ENCODE measurements at places on chromosomes 3 and 15. TPM values are rescaled to one million over a fixed set of nuclear protein-coding genes. Genes with fewer than 3 reads are reported as not detected.

DNA sequence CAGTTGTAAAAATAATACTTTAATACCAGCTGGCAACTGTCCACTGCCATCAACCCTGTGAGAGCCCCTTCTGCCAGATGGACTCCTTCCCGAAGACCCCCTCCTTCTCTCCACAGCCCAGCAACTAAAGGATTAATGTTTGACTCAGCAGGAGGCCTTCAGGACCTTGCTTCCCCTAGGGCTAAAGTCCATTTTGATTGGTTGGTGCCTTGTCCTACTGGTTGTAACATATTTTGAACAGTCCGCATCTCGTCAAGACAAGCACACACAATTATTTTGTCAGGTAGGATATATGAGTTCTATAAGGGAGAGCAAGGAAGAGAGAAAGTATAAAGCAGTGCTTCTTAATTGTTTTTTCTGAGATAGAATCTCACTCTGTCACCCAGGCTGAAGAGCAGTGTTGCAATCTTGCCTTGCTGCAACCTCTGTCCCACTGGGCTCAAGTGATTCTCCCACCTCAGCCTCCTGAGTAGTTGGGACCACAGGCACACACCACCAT, 18.6 kb downstream of the ACOX2 start:
- H3K27ac ChIP-seq = no peak overlapping the region
- H3K36me3 ChIP-seq = no peaks in the 10 kb centered on the region
- no peak overlapping the region for H3K4me3 ChIP-seq
- peak; percentile 61 for DNase-seq
- H3K4me1 ChIP-seq = peaks cover 5% of the 10 kb centered on the region

DNA sequence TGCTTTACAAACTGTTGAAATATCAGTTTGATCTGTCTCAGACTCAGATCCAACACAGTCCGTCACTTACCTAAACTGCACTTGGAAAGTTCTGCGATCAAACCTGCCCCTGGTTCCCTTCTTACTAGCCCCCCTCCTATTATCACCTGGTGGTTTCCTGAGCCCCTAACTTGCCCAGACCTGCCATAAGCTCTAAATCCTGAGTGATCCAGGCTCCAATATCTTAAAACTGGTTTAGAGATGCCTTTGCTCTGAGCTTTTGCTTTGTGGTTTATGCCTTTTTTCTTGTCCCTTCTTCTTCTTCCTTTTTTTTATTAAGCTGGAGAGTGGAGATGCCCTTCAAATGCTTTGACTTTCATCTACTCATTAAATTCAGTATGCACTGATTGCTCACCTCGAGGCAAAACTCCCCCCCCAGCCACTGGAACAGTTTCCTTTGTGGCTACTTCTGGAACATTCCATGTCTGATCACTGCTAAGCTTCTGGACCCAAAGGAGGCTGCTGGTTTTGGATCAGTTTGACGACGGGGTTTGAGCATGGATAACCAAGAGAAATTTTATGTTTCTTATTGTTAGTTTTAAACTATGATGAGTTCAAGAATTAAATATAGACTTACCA, 3.5 kb upstream of the ITGB5 start:
- H3K27ac ChIP-seq = no peak overlapping the region
- no peak overlapping the region for H3K4me3 ChIP-seq
- H3K4me1 ChIP-seq = peaks cover 12% of the 10 kb centered on the region
- H3K36me3 ChIP-seq = no peaks in the 10 kb centered on the region

DNA sequence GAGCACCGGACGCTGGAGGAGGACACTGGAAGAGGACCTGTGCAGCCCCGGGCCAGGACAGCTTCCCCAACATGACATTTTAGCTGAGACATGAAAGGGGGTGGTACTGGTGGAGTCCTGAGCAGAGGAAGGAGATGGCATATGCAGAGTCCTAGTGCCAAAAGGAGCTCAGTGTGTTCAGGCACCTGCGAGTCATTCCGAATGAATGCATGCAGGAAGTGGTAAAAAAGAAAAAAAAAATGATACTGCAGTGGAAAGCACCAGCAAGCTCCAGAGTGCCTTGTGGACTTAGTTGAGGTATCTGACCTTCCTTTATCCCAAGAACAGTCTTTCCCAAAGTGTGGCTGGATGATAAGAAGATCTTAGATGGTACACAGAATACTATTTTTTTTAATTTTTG, 6.6 kb upstream of the ZNF148 start:
- no peaks in the 10 kb centered on the region for H3K36me3 ChIP-seq
- H3K4me3 ChIP-seq = no peak overlapping the region
- no peak overlapping the region for H3K27ac ChIP-seq
- no peak for DNase-seq
- H3K27me3 ChIP-seq = no peaks in the 10 kb centered on the region

GRCh38 chr15:51830276-51830806, 888 bp downstream of the TMOD3 start:
- H3K4me3 ChIP-seq = peak overlapping the region; percentile 88
- no peaks in the 10 kb centered on the region for H3K4me1 ChIP-seq
- peak; percentile 62 for DNase-seq
- no peaks in the 10 kb centered on the region for H3K27me3 ChIP-seq
- peak overlapping the region; percentile 60 for H3K27ac ChIP-seq
- no peaks in the 10 kb centered on the region for H3K36me3 ChIP-seq

The SLC38A3 gene
- 1.4 TPM for total RNA-seq

The FAM174B gene
- 8.3 TPM for total RNA-seq

- no peaks in the 10 kb centered on the region for H3K27me3 ChIP-seq
- no peaks in the 10 kb centered on the region for H3K36me3 ChIP-seq
- H3K27ac ChIP-seq = no peak overlapping the region
- no peaks in the 10 kb centered on the region for H3K4me1 ChIP-seq
- no peak for DNase-seq
These were observed 17.3 kb downstream of the CHST14 start for GRCh38 chr15:40487816-40488682.

- H3K4me3 ChIP-seq = no peak overlapping the region
- no peaks in the 10 kb centered on the region for H3K36me3 ChIP-seq
- DNase-seq = no peak
These were observed 23.0 kb upstream of the SV2B start for GRCh38 chr15:91077029-91077428.

GRCh38 chr3:70763894-70764293, 451.5 kb upstream of the MDFIC2 start:
- no peaks in the 10 kb centered on the region for H3K4me1 ChIP-seq
- H3K4me3 ChIP-seq = no peak overlapping the region
- H3K36me3 ChIP-seq = no peaks in the 10 kb centered on the region
- DNase-seq = no peak

The P2RY14 gene
- total RNA-seq = 0.04 TPM

DNA sequence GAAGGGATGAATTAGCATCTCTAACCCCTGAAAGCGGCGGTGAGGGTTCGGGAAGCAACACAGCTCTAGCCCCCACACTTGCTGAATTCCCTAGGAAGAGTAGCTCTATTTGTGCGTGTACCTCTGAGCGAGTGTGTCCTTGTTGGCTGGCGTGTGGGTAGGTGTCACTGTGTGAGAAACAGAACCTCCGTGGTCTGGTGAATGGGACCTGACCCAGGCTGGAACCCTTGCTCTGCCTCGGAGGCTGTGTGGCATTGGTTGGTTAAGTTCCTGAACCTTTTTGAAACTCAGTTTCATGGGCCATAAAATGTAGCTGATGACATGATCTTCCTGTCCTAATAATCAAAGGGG, 414 bp upstream of the TMEM115 start:
- H3K27me3 ChIP-seq = no peaks in the 10 kb centered on the region
- peak overlapping the region; percentile 90 for H3K4me3 ChIP-seq
- H3K36me3 ChIP-seq = peaks cover 4% of the 10 kb centered on the region
- no peak overlapping the region for H3K27ac ChIP-seq

The SEMA3F gene
- 9.3 TPM for total RNA-seq

GRCh38 chr3:168284728-168285127, 189.0 kb upstream of the GOLIM4 start:
- H3K36me3 ChIP-seq = no peaks in the 10 kb centered on the region
- no peak overlapping the region for H3K4me3 ChIP-seq
- no peaks in the 10 kb centered on the region for H3K4me1 ChIP-seq
- no peak for DNase-seq
- H3K27ac ChIP-seq = no peak overlapping the region
- H3K27me3 ChIP-seq = 0 out of 2 replicates have a peak, but pooled peaks cover 3% of the 10 kb centered on the region

The SMCO1 gene
- total RNA-seq = not detected

The RGMA gene
- 52.7 TPM for total RNA-seq

DNA sequence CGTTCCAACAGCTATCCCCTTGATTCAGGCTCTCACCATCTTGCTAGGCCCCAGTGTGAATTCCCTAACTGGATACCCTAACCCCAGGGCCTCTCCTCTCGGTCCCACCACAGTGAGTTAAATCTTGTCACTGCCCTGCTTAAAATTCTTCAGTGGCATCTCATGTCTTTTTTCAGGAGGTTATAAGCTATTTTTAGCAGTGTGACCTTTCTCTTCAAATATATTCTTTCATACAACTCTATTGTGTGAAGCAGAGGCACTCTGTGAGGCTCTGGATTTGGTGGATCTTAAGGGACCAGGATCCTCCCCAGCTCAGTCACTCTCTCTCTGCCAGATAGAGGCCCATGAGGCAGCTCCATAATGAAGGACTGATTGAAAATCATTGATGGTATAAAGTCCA, 760.4 kb downstream of the NTRK3 start:
- no peak overlapping the region for H3K27ac ChIP-seq
- H3K4me1 ChIP-seq = no peaks in the 10 kb centered on the region
- no peaks in the 10 kb centered on the region for H3K27me3 ChIP-seq

The GPR15 gene
- total RNA-seq = not detected

GRCh38 chr3:39788128-39788883, 21.1 kb upstream of the MYRIP start:
- no peak overlapping the region for H3K27ac ChIP-seq
- no peak overlapping the region for H3K4me3 ChIP-seq
- H3K27me3 ChIP-seq = no peaks in the 10 kb centered on the region
- no peak for DNase-seq
- H3K36me3 ChIP-seq = no peaks in the 10 kb centered on the region
- H3K4me1 ChIP-seq = no peaks in the 10 kb centered on the region

DNA sequence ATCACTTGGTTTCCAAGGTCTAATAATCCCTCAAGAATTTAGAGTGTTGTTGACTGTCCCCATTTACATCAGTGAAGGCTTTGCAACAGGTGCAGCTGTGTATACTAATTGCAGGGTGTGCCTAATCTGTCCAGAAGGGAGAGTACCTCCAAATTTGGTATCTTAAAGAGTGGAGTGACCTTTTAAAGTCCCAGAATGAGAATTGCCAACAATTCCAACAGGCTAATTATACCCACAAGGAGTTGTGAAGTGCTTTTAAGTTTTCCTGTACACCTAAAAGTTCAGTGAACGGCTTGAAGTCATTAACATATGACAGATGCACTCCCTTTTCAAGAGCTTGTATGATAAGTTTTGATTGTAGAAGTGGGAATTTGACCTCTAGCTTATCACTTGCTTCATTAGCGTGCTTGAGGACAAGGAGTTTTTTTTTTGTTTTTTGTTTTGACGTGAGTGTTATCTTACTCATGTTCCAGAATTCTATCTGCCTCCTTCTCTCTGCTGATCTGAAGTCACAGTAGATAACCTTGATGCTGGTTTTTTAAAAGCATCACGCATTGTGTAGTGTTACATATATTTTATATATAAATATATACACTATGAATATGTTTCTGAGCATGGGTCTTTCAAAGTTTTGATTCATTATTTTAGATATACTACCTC, 26.3 kb downstream of the CDIN1 start:
- peaks cover 13% of the 10 kb centered on the region for H3K4me1 ChIP-seq
- no peaks in the 10 kb centered on the region for H3K27me3 ChIP-seq
- DNase-seq = peak; percentile 61
- H3K36me3 ChIP-seq = no peaks in the 10 kb centered on the region
- H3K4me3 ChIP-seq = no peak overlapping the region
- no peak overlapping the region for H3K27ac ChIP-seq

GRCh38 chr3:38152609-38153008, 12.7 kb upstream of the OXSR1 start:
- H3K4me1 ChIP-seq = no peaks in the 10 kb centered on the region
- no peak overlapping the region for H3K4me3 ChIP-seq
- DNase-seq = no peak
- no peaks in the 10 kb centered on the region for H3K36me3 ChIP-seq
- H3K27me3 ChIP-seq = no peaks in the 10 kb centered on the region
- H3K27ac ChIP-seq = no peak overlapping the region

DNA sequence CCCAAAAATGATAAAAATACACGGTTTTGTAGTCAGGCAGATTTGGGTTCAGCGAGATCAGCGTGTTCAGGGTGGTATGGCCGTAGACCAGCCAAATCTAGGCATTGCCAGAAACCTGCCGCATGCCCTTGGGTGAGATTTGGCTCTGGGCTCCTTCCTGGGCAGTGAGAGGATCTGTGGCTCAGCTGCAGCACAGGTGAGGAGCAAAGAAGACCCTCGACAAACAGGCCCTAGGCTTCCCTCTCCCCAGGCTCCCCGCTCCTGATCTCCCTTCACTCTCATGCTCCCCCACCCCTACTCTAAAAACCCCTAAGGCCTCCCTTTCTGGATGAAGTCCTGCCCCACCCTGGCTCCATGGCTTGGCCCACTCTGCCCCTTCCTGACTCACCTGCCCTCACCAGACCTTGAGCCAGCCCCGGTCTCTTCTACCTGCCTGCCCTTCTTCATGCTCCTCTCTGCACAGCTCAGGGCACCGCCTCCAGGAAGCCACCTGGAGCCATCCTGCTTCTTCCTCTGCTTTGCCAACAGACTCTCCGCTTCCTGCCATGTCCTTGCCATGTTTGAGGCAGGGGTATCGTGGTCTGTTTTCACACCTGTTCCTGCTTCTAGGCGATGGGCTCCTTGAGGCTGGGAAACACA, 88.1 kb downstream of the CORO2B start:
- H3K4me3 ChIP-seq = no peak overlapping the region
- H3K4me1 ChIP-seq = no peaks in the 10 kb centered on the region
- H3K27ac ChIP-seq = no peak overlapping the region

GRCh38 chr3:116051040-116051439, 394.2 kb downstream of the LSAMP start:
- H3K27me3 ChIP-seq = no peaks in the 10 kb centered on the region
- no peak overlapping the region for H3K4me3 ChIP-seq
- no peak for DNase-seq
- no peak overlapping the region for H3K27ac ChIP-seq
- no peaks in the 10 kb centered on the region for H3K4me1 ChIP-seq

- H3K4me1 ChIP-seq = peaks cover 53% of the 10 kb centered on the region
- no peaks in the 10 kb centered on the region for H3K36me3 ChIP-seq
- DNase-seq = peak; percentile 71
These were observed 29.8 kb downstream of the ALS2CL start for GRCh38 chr3:46663591-46664135.

The KNG1 gene
- total RNA-seq = not detected

- DNase-seq = no peak
- H3K4me1 ChIP-seq = peaks cover 5% of the 10 kb centered on the region
- no peaks in the 10 kb centered on the region for H3K27me3 ChIP-seq
These were observed 241.9 kb downstream of the ALCAM start for GRCh38 chr3:105608623-105609022.

Data from SJCRH30 (cell line).